ENCODE measurements at places on chromosomes 4 and X.

- no peak for DNase-seq
Measured at GRCh38 chr4:176422511-176422910, 102.7 kb downstream of the SPCS3 start.

- DNase-seq = no peak
Measured at GRCh38 chr4:6120361-6120760, 80.0 kb downstream of the JAKMIP1 start.

DNA sequence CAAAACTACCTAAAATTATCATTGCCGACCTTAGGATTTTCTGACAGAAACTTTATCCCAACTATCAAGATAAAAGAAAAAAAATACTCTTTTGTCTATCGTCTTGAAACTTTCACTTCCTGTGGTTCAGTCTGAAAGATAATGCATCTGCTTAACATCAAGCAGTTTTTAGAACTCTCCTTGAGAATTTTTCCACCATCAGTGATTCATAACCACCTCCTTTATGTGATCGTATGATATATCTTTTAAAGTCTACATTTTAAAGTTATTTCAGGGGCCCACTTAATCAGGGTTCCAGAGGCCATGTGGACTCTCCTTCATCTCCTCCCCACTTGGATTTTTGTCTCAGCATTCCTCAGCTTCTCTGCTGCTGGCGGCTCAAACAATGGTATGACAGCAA lies 272.8 kb upstream of the TENM3 start:
- DNase-seq = no peak

GRCh38 chrX:155611302-155611701 lies 1.4 kb downstream of the TMLHE start:
- DNase-seq = no peak

GRCh38 chrX:43679778-43680177 lies 23.7 kb downstream of the MAOA start:
- DNase-seq = no peak

DNA sequence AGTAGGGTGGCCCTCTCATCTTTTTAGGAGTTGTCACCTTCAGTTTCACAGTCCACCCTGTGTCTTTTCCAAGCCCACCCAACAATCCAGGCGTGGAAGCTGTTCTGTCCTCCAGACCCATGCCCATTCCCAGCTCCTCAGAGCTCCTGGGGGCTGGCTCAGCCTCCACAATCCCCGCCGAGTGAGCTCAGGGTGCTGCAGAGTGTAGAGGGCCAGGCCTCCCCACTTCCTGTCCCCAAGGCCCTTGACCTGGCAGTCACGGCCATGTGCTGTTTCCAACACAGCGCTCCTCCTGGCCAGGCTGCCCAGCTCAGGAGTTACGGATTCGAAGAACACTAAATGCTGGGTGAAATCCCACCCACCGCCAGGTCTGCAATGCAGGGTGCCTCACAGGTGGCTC lies 31.8 kb downstream of the PDHA1 start:
- DNase-seq = no peak

DNA sequence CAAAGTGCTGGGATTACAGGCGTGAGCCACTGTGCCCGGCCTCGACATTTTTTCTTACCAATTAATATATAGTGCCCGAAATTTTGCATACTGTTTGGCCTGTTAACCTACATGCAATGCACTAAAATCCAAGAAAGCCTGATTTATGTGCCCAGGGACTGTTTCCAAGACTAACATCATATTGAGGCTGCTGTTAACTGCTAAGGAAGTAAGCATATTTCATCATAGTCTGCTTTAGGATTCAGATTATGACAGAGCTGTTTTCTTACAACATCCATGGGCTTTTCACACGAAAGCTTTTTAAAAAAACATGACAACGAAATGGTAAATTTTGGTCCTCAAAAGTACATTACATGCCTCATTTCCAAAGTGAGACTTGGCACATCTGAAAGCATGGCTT lies 84.4 kb downstream of the STOX2 start:
- no peak for DNase-seq

- no peak for DNase-seq
Measured at GRCh38 chrX:148865277-148866210, 365.1 kb downstream of the AFF2 start.

- no peak for DNase-seq
Measured at GRCh38 chr4:13492747-13493146, 8.6 kb upstream of the RAB28 start.

DNA sequence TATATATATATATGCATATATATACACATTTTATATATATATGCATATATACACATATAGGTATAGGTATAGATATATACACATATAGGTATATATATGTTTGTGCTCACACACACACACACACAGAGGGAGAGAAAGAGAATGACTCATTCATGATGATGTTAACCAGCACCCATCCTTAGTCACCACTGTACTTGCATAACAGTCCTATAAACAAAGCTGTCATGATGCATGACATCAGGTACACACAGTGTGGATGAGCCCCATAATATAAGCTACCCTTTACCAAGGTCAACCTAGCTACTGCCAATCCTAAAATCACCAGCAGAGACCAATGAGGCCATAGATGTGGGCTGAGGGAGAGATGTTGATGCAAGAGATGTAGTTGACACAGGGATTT lies 1408.0 kb downstream of the RAPGEF2 start:
- DNase-seq = no peak

GRCh38 chrX:52995987-52996331 lies 37.6 kb upstream of the FAM156A start:
- DNase-seq = no peak

GRCh38 chr4:141102367-141102766 lies 30.9 kb downstream of the RNF150 start:
- DNase-seq = no peak

- no peak for DNase-seq
Measured at GRCh38 chr4:61198686-61199085, 1.4 kb upstream of the ADGRL3 start.

DNA sequence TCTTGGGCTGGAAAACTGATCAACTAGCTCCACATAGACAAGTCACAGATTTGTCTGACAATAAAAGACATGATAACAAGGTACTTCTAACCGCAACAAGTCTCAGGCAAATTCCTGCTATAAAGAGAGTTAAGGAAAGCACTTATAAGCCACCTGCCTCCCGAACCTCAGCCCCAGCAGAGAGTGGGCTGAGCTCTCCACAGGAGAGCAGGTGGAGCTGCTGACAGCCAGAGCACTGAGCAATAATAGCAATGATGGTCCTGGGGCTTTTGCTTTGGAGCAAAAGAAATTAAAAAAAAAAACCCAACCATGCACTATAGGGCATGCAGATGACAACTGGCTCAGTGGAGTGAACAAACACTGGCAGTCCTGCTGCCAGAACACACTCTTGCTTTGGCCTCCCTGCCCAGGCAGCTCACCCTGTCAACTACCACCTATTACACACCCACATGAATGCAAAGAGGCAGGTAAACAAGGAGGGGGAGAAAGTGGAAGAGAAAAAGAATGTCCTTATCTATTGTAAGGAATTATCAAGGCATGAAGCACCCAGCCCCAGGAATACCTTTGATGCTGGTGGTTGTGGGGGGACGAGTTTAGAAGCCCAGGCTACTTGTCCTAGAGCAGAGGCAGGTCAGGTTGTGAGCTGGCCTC lies 135.8 kb upstream of the DGKK start:
- DNase-seq = no peak

GRCh38 chr4:107131295-107131694 lies 95.2 kb upstream of the DKK2 start:
- DNase-seq = no peak

DNA sequence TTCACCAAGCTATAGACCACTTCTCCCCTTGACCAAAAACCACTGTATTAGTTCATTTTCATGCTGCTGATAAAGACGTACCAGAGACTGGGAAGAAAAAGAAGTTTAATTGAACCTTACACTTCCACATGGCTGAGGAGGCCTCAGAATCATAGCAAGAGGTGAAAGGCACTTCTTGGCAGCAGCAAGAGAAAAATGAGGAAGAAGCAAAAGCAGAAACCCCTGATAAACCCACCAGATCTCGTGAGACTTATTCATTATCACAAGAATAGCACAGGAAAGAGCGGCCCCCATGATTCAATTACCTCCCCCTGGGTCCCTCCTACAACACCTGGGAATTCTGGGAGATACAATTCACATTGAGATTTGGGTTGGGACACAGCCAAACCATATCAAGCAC lies 97.8 kb downstream of the DOCK11 start:
- DNase-seq = no peak

GRCh38 chrX:97524997-97525396 lies 641.3 kb downstream of the RPA4 start:
- DNase-seq = no peak

- no peak for DNase-seq
Measured at GRCh38 chr4:40199179-40199670, 2.4 kb downstream of the RHOH start.

DNA sequence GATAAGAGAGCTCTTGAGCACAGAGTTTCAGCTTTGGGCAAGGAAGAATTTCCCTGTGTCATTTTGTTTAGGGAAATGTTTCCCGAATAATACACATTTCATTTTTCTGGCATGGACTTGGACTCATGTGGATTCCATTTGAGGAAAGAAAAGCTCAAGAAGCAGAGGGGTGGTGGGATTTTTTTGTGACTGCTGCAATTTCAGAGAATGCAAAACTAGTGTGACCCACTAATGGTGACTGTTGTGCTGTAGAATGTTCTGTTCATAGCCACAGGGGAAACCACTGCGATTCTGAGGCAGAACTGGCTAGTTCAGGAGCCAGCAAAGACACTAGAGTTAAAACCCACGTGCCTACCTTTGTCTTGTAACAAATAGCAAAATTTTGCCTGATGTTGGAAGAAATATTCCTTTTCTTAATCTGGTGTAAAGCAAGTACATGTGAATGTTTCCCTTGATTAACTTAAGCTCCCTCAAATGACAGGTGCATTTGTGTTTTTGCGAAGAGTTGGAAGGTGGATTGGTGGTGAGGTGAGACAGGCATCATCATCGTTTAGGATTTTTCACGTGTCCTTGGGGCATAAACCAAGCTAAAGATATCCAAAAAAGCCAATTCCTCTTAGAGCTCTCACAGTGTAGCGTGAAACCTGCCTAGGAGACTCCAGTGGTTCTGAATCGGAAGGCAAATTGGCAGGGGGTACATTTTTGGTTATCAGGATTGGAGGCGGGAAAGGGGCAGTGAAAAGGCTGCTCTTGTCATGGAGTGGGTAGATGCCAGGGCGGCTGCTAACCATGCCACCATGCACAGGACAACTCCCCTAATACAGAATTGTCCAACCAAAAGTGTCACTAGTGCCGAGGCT lies 38.0 kb upstream of the FAM9C start:
- DNase-seq = no peak

- DNase-seq = peak; percentile 35
Measured at GRCh38 chr4:109332926-109333464, 30.5 kb upstream of the COL25A1 start.

DNA sequence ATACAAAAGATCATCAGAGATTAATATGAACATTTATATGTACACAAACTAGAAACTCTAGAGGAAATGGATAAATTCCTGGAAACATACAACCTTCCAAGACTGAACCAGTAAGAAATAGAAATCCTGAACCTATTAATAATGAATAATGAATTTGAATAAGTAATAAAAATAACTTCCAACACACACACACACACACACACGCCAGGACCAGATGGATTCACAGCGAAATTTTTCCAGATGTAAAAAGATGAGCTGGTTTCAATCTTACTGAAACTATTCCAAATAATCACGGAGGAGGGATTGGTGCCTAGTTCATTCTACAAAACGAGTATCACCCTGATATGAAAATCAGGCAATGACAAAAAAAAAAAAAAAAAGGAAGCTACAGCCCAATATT lies 1095.0 kb downstream of the FAT4 start:
- DNase-seq = no peak

- peak; percentile 66 for DNase-seq
Measured at GRCh38 chrX:45824471-45824870, 623.8 kb upstream of the DIPK2B start.

DNA sequence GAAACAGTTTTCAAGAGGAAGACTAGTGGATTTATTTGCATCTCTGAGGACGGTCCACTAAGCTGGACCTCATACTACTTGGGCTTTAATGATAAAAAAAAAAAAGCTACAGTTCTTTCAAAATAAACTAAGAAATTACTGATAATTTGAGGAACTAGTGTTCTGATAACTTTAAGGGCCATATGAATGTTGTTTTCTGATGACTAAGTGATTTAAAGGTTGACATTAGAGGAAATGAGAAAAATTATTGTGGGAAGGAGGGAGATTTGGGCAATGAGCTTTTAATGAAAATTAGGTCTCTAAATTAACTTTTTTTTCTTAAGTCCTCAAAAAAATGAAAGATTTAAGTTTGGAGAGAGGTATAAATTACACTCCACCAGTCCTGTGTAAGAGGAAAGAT lies 60.8 kb upstream of the IL2 start:
- DNase-seq = no peak

GRCh38 chrX:119755981-119756533 lies 2.3 kb upstream of the SOWAHD start:
- DNase-seq = peak; percentile 43

DNA sequence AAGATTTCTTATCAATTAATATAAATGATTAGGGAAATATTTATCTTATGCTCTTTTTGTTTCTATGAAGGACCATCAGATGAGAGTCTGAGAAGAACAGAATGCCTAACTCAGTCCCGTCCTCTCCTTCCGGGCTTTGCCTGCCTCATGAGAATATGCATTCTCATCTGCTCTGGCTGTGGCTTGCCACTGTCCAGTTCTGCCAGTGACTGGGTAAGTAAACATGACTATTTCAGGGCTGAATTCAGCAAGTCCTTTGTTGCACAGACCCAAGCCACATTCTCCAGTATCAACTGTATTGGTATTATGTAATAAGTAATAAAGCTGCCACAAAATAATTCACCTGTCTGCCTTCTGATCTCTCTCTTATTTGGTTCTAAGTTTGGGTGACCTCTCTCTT lies 110.7 kb downstream of the WDFY3 start:
- no peak for DNase-seq

- no peak for DNase-seq
Measured at GRCh38 chr4:48503233-48504025, 13.4 kb downstream of the ZAR1 start.

DNA sequence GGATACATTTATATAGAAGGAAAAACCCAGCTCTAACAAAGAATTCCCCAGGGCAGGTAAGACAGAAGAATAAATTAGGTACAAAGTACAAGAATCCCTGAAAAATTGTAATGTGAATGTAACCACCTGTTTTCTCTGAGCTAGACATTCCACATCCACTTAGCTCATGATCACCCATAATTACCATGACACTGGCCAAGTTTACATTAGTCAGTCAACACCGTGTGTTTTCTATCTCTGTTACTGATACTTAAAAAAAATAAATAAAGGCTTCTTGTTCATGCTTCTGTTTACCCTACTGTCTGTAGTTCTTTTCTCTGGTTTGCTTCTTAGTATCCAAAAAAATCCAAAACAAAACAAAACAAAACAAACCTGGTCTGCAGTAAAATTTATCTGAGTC lies 66.0 kb downstream of the CBLL2 start:
- DNase-seq = no peak

- DNase-seq = no peak
Measured at GRCh38 chr4:72326692-72327632, 242.1 kb downstream of the ADAMTS3 start.

GRCh38 chrX:119682019-119682989 lies 10.7 kb downstream of the SEPTIN6 start:
- DNase-seq = no peak

GRCh38 chrX:87924619-87925018 lies 407.0 kb downstream of the KLHL4 start:
- no peak for DNase-seq

Data from stimulated activated naive CD8-positive, alpha-beta T cell treated with anti-CD3 and anti-CD28 coated beads, Interleukin-15, Interleukin-2, amounts not matched to agents 100 U/mL and 50 U/mL, for 24 hours (primary cell).